ENCODE measurements at places on chromosomes 7 and 10.

- DNase-seq, result no peak
These were observed 264.3 kb downstream of the ADK start for GRCh38 chr10:74415146-74415839.

GRCh38 chr7:44486693-44487092 is 3.8 kb downstream of the NUDCD3 start:
- no peak for DNase-seq

DNA sequence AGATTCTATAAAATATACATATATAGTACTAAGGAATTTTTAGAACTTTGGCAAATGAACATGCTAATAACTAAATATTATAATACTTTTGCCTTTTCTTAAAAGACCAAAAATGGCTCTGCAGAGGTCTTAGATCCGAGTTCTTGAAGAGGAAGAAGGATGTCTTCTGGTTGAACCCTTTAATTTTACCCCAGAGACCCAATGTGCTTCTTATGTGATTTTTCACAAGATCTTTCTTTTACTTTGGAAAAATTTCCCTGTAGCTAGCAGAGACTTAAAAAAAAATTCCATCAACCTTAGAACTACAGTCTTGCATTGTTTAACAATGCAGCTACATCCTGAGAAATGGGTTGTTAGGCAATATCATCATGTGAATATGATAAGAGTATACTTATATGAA is 663.2 kb downstream of the PARD3 start:
- DNase-seq, result no peak

DNA sequence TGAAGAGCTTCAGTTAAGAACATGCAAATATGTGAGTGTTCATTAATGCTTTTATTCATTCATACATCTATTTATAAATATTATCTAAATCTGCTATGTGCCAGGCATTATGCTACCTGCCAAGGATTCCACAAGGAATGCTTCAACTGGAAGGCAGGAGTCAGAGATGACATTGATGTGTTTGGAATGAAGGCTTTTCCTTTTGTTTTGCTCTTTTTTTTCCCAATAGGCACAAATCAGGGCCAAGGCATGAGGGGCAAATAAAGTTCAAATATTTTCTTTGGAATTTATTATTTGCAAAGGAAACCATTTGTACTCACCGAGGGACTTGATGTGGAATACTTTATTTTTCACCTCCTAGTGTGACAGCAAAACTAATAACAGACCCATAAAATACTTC is 530.3 kb downstream of the ARL4A start:
- no peak for DNase-seq

GRCh38 chr7:39898867-39899266 is 51.2 kb upstream of the CDK13 start:
- DNase-seq, result no peak

- DNase-seq, result no peak
These were observed 168.8 kb downstream of the CXCL12 start for GRCh38 chr10:44216073-44216472.

DNA sequence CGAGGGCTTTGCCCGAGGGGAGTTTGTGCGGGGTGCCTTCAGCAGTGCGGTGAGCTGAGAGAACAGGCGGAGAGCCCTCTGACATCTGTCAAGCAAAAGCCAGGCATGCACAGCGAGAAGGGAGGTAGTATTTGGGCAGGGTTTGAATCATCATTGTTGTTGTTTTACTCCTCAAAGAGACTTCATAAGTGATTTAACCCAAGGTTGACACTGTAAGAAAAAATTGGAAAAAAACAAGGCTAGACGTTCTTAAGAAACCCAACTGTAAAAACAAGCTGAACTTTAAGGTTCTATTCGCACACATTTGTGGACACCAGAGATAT is 1.3 kb downstream of the ADAM22 start:
- no peak for DNase-seq

DNA sequence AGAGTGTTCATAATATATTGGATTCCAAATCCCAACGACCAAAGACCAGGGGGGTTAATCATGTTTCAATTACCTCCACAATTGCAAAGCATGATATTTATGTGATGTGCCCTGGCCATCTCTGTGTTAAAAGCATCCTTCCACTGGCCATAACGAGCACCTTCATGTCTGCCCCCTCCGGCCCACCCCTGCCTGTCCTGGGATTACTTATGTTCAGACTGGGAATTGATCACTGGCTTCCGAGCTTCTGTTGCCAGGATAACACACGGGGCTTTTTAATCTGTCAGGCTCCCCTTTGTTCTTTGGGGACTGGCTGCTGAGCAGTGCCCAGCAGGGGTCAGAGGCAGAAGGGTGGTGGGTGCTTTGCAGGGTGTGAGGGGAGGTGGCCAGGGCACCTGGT is 13.7 kb upstream of the CHST15 start:
- no peak for DNase-seq

DNA sequence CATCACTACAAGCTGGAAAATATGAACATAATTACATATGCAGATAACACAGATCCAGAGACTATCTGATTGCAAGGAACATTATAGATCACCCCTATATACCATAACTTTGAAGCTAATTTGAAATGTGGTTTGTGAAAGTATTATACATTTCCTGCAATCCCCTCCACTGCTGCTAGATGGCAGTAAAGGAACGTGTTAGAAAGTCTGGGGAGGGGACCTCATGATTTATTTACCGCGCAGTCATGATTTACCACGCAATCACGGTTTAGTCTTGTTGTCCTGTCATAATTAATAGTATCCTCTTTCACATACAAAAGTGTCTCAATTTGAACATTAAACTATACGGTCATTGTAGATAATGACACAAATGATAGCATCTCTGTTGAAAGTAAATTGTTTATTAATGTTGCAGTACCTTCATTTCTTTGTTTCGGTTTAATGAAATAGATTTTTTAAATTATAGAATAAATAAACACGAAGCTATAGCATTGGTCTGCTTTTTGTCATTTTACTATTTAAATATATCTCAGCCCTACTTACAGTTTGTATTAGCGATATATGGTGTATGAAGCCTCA is 145.3 kb upstream of the PRSS1 start:
- peak; percentile 68 for DNase-seq

DNA sequence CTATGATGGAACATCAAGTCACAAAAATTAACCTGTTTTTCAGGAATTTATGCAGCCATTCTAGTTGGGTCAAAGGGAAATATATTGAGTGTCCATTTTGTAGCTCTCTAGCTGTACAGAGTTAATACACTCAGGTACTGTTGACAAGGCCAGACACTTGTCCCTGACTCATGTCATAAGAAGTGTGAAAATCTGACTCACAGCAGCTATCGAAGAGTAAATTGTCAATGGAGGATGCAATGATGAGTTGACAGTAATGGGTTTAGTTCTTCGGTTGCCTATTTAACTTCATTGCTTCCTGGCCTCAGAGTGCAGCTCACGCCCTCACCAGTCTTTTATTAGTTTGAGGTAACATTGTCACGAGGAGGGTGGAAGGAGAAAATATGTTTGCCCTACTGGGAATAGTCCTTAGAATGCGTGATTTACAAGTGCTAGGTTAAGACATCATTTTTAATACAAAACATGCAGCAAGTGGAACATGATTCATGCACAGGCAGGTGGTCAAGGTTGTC is 255.1 kb downstream of the XPNPEP1 start:
- no peak for DNase-seq

- DNase-seq, result peak; percentile 42
These were observed 1.2 kb downstream of the HIPK2 start for GRCh38 chr7:139776486-139777132.

GRCh38 chr7:143882020-143882603 is 19.9 kb downstream of the TCAF1 start:
- no peak for DNase-seq

- no peak for DNase-seq
These were observed 160.1 kb downstream of the CFTR start for GRCh38 chr7:117639966-117640365.

- no peak for DNase-seq
These were observed 303.9 kb upstream of the KCND2 start for GRCh38 chr7:119969054-119969453.

DNA sequence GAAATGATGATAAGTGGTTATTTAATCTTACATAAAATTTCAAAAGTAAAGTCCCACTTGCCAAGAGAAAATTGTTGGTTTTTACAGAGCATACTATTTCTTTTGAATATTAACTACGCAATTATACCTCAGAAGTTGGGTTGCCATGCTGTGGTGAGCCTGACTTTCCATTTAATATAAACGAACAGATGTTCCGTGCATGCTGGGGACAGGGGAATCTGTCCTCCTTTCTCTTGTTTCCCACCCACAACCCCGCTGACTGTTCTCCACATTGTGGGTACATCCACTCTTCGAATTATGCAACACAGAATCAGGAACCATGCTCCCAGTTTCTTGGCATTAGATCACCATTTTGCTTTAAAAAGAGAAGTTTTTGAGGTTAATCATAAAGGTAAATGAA is 29.2 kb upstream of the RTKN2 start:
- no peak for DNase-seq

DNA sequence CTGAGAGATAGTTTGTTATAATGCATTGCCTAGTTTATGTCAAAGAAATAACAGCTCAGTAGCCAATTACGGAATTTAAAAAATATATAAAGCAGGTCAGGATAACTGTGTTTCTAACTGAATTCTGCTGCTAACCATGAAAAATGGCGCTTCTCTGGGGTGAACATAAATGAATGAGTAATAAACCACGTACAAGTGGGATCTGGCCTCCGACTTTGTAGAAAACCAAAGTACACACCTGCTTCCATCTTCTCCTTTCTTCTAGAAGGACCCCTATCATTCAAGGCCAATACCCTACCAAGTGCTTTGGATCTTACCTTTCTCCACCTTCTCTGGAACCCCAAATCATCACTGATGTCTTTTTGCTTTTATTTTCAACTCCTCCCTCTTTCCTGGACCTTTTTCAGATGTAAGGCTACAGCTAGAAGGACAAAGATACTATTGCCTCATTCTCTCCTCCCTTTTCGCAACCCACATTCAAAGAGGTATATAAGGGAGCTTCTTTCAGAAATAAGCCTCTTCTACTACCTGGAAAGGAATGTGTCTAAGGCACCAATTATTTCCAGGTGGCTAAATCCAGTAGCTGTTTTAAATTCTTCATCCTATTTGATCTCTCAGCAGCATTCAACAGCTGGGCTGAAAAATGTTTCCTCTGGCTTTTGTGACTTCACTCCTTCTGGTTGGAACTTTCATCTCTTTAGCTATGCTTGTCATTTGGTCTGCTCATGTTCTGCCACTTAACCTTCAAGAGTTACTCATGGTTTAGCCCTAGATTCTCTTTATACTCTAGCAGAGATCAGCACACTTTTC is 37.7 kb downstream of the NAMPT start:
- no peak for DNase-seq

DNA sequence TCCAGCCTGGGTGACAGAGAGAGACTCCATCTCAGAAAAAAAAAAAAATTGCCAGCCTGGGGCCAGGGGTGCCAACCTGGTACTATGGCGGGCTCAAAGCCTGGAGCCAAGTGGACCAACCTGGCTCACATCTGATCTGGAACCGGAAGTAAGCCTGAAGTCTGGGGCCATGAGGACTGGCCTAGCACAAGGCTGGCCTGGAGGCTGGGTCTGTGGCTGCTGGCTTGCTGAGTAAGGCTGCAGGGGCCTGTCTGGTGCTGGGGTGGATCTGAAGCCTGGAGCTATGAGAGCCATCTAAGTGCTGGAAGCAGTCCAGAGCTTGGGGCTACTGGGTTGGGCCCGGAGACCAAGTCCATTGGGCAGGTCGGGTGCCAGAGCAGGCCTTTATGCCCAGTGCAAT is 84.9 kb downstream of the CCDC3 start:
- no peak for DNase-seq

DNA sequence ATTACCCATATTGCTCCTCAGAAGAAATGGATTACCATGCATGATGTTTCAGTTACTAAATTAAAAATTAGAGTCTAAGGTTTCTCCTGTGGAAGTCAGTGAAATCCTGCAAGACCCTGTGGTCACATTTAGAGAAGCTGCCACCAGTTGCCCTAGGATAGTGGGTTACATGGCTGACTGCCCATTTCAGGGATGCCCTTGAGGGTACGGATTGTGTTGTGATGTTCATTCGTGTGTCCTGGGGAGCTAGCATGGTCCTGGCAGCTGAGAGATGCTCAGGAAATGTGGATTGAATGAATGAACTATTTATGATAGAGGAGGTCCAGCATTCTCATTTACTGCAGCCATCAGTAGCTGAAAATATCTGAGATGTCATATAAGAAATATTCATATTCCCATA is 55.1 kb downstream of the TMEM178B start:
- no peak for DNase-seq

GRCh38 chr10:117688358-117688757 is 145.8 kb downstream of the EMX2 start:
- no peak for DNase-seq

DNA sequence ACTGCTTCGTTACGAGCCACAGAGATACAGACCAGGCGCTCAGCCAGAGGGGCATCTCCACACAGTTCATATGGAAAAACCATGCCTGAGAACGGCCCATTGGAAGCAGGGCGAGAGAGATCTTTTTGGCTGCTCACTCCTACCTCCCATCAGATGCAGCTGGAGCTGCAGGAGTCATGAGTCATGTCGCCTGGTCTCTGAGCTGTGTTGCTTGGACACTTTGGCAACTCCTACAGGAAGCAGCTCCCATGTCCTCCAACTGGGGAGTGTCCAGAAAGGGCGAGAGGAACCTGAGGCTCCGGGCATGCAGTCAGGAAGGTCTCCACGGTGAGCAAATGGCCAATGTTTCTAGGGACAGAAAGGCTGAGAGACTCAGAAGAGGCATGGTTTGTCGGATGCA is 24.9 kb downstream of the INSIG1 start:
- no peak for DNase-seq

Data from CD4-positive, alpha-beta T cell treated with Interleukin-12 subunit alpha and Interleukin-12 subunit beta, for 1 hour (primary cell).